RCC 7860 (cell line): ENCODE measurements at places on chromosomes 2 and 18.

GRCh38 chr2:39532933-39533332 lies 95.8 kb upstream of the MAP4K3 start:
- DNase-seq: no peak

DNA sequence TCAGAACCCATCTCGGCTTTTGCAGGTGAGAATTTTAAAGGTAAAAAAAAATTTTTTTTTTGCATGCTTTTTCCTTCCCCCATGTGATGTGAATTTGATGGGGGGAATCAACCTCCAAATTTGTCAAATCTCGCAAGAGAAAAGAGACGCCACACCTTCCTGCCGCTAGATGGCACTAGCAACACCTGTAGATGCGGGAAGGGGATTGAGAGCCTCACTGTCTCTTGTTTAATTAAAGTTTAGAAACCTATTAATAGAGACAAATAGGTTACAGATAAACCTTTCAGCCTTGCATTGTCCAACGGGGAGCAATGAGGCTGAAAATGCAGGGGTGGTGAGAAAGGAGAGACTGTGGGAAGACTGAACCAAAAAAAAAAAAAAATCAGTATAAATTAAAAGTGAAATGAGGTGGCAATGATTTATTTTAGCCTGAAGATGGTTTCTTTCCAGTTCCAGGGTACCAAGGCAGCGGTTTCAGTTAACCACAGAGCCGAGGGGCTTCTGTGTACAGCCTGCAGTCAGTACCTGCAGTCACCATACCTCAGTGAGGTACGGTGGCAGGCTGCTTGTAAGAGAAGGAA lies 84.6 kb downstream of the NRP2 start:
- DNase-seq: peak; percentile 28

DNA sequence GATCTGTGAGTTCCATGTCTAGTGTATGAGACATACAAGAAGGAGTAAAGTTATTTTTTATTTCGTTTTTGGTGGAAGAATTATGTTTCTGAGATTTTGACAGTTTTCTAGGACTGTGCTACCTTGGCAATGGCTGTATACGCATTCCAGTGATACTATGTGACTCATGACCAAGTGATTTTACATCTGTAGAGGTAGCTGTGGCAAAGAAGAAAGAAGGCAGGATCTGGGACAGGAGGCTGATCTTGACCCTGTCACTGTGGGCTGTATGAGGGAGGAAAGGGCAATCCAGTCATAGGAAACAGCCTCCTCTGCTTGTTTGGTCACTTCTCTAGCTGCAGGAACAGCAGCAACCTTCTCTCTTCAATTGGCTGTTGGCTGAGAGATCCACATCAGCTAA lies 44.0 kb upstream of the PDCL3 start:
- DNase-seq: no peak

- no peak for DNase-seq
Observed at GRCh38 chr2:53854678-53855077, 5.1 kb downstream of the GPR75 start.

GRCh38 chr2:82215212-82215611 lies 1910.7 kb upstream of the LRRTM1 start:
- DNase-seq: no peak
